Activated CD4-positive, CD25-positive, alpha-beta regulatory T cell (primary cell): ENCODE measurements at places on chromosomes 1 and 21.

- DNase-seq, result no peak
These were observed 53.9 kb downstream of the LAMC2 start for GRCh38 chr1:183239793-183240525.

DNA sequence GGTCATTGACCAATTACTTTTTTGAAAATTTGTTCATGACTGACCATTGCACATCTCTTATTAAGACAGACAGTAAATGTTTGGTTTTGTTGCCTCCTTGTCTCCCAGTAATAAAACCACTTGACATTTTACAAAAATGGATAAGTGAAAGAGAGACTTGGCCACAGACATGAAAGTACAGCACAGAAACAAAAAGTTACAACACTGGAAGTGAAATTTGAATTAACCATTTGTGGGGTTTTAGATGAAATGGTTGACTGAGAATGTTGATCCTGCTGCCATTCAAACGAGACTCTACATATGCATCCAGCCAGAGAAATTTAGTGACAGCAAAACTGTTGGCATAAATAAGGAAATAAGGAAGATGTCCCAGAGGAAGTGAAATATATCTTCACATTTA is 79.3 kb upstream of the B3GALT2 start:
- DNase-seq, result no peak

DNA sequence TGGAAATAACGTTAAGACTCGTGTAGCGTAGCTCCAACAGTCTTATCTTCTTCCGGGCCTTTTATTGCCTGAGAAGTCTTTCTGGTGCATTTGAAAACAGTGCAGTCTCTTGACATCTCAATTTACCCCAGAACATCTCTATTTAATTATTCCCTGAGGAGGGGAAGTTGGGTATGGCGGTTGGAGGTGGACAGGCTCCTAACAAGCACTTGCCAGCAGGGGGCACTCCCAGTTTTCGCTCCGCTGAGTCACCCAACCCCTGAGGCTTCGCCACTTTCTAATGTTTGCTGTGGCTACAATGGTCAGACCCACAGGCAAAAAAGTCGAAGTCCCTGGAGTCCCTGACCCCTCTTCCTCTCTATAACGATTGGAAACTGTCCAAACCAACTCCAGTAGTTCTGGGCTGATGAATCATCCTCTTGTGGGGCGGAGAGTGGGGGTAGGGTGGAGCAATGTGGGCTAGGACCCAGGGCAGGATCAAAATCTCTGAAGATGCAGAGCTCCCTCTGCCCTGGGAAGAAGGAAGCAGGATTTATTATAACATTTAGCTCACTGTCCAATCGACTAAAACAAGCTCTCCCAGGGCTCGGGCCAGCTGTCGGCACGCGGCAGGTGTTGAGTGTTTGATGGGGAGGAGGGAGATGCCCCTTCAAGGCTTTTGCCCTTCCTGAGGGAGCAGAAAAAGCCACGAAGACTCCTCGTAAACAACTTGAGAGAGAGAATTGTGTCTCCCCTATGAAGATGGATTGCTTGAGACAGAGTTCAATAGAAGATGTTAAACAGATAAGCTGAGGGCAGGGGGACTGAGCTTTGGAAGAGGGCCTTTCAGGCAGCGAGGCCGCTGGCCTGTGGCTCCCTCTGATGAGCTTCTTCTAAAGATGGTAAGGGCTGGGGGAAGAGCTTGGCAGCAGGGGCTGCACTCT is 85.7 kb downstream of the BRINP2 start:
- no peak for DNase-seq

- DNase-seq, result no peak
These were observed 1.3 kb downstream of the NEK7 start for GRCh38 chr1:198157847-198158725.

- no peak for DNase-seq
These were observed 1.1 kb downstream of the IL10RB start for GRCh38 chr21:33267250-33267649.
